HT-29 (cell line): ENCODE measurements at places on chromosomes 5 and 9. TPM values are rescaled to one million over a fixed set of nuclear protein-coding genes. Genes with fewer than 3 reads are reported as not detected.

SPATA6L gene
- 6.3 and 9.3 TPM in 2 replicates for total RNA-seq

TEK gene
- total RNA-seq, result 0.15 and 0.23 TPM in 2 replicates

KLF4 gene
- total RNA-seq, result 51.6 and 53.9 TPM in 2 replicates

DNA sequence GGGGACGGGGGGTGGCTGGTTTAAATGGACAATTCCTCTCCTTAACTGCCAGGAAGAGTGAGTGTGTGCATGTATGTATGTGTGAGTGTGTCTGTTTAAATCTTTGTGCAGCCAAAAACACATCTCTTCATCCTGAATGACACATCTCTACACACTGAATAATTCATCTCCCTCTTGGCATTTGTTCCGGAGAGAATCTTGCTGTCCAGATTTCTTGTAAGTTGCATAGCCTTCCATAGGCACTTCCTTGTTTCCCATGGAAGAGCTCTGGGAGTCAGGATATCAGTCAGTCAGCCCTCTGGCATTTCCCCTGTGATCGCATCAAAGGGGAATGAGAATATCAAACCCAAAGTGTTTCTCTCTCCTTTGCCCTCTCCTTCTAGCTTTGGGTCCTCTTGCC is 74.7 kb downstream of the WWC1 start:
- DNase-seq, result no peak

GRCh38 chr5:32230356-32231099 is 56.4 kb upstream of the GOLPH3 start:
- DNase-seq, result peak; percentile 29

DNA sequence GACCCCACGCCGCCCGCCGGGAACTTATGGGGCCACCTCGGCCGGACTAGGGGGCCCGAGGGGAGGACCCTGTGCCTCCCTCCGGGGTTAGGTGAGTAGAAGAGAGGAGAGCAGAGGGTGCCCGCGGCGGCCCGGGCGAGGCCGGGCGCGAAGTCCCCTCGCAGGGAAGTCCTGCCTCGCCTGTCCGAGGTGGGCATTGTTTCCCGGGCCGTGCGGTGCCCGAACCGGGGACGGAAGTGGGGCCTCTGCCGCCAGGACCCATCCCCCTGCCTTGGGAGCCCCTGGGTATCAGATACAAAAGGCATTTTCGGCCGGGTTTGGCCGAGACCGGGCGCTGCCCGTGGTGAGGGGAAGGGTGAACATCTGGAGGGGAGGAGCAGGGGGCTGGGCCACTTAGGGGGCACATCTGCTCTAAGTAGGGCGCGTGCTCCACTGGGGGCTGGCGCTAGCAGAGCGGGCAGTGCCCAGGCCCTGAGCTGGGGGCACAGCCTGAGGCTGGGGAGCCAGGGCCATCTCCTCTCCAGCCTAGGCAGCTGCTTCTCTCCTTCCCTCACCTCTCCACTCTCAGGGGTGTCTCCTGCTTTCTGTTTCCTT is 48.2 kb downstream of the DAB2IP start:
- no peak for DNase-seq

DNA sequence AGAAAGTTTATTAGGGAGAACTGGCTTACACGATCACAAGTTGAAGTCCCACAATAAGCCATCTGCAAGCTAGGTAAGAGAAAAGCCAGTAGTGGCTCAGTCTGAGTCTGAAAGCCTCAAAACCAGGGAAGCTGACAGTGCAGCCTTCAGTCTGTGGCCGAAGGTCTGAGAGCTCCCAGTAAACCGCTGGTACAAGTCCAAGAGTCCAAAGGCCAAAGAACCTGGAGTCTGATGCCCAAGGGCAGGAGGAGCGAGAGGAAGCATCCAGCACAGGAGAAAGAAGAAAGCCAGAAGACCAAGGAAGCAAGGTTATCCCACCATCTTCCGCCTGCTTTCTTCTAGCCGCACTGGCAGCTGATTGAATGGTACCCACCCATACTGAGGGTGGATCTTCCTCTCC is 97.3 kb upstream of the FBN2 start:
- DNase-seq, result no peak

- DNase-seq, result no peak
Observed at GRCh38 chr9:133842721-133843227, 104.6 kb upstream of the SARDH start.

DNA sequence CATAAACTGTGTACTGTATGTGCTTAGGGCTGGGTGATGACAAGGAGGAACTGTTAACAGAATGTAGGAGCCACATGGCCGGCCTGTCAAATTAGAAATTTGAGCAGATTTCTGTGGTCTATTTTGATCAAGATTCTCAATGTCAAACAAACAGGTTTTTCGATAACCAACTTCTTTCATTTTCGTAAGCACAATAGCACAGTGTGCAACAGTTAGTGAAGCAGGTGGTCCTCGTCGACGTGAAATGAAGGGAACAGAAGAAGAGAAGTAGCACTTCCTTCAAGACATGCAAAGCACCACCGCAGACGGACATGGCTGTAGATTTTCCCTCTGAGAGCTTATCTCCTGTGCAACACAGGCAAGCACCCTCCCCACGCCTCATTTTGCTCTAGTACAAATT is 252.1 kb downstream of the CRB2 start:
- DNase-seq, result no peak

DNA sequence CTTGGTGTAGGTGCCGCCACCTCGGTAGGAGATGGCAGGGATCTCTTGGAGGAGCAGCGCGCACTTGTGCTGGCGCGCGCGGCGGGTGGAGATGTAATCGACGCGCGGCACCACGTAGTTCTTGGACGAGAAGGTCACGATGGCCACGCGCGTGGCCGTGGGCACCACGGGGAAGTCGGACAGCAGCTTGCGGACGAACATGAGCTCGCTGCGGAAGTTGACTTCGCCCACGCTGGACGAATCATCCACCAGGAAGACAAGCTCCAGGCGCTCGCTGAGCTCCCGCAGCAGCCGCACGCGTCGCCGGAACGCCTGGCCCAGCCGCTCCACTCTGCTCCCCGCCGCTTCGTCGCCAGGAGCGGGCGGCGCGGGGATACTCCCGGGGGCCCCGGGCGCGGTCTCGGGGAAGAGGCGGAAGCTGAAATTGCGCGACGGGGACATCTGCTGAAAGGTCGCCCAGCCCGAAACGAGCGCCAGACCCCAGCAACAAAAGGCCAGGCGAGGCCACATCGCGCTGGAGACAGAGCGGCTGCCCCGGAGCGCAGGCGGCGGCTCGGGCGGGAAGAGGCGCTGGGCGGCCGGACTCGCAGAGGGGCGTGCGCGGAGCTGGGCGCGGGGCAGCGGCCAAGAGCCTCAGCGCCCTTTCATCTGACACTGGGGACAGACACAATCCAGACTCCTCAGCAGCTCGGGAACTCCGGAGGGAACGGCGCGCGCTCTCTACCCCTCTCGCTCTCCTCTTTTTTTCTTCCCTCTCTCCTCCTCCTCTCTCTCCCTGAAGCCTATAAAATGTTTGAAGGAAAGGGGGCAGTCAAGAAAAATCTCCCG is at the start of gene SVEP1:
TSS of gene SVEP1 (minus strand) at position 708 of the 828 bp plus-strand sequence. CDS start at position 510, 198 bp downstream.
- no peak for DNase-seq
